ENCODE measurements at places on chromosomes 1 and 21.

GRCh38 chr1:157849229-157849875 is 7.7 kb upstream of the CD5L start:
- no peak for DNase-seq

DNA sequence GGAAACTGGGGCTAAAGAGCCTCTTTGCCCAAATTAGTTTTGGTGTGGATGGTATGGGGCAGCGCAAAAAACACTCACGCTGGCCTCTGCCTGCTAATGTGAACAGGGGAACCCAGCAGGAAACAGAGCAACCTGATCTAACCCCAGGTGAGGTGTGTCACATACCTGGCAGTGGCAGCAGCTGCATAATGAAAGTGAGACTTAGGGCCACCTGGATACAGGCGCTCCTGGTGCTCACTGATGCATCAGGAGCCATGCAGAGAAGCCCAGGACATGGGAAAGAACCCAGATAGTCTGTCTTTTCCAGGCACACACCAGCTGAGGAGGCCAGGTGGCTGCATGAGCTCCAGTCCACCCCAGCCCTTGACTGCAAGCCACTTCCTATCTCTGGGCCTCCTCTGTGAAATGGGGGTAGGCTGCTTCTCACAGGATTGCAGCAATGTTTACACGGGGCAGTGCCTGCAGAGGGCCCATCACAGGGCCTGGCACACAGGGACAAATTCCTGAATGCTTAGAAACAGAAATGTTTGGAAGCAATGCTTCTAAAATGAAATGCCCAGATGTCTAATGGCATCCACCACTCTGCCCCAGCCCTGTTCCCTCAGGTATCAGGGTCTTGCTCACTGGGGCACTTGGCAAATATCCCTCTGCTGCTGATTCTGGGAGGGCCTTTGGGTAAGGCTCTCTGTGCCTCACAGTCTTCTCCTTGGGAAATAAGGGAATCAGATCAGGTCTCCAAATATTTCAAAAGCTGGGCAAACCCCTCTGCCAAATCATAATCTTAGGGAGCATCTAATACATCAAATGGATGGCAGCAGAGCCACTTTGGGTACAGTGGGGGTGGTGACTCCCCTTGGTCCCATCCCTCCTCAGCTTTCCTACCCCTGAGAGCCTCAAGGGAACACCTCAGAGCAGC is 19.9 kb downstream of the DHCR24 start:
- no peak for DNase-seq

- no peak for DNase-seq
These were observed 28.5 kb upstream of the C1orf198 start for GRCh38 chr1:230896779-230897178.

GRCh38 chr21:41371685-41372030 is 9.8 kb downstream of the MX2 start:
- DNase-seq, result no peak

- no peak for DNase-seq
These were observed 1.5 kb downstream of the RPS6KA1 start for GRCh38 chr1:26530895-26531598.

Measured in stimulated activated CD4-positive, alpha-beta T cell treated with anti-CD3 and anti-CD28 coated beads, Interleukin-1b, Interleukin-23, amount 100 ng/mL, for 4 hours (primary cell).